ENCODE measurements at places on chromosomes 16 and 17. TPM values are rescaled to one million over a fixed set of nuclear protein-coding genes. Genes with fewer than 3 reads are reported as not detected.

DNA sequence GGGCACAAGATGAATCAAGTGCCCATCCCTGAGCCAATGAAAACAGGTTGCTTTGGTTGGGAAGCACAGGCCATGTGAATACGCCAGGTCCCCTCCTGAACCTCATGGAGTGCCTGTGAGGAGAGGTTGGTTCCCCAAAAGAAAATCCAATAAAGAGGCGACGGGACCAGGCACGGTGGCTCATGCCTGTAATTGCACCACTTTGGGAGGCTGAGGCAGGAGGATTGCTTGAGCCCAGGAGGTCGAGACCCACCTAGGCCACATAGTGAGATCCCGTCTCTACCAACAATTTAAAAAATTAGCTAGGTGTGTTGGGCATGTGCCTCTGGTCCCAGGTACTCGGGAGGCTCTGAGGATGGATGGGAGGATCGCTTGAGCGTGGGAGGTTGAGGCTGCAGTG lies 3.5 kb upstream of the CORO1A start:
- DNase-seq, result no peak

DNA sequence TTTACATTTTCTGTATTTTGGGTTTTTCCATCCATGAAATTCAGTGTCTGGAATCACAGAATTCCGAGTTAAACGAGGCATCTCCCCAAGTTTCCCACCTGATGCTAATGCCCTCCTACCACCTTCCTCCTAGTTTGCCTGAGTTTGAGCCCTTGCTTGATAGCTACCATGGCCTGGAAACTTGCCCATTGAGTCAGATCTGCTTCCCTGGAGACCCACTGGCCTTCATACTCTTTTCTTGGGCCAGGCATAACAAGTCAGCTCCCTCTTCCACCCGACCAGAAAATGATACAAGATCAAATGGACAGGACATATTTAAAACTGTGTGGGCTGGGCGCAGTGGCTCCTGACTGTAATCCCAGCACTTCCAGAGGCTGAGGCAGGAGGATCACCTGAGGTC lies 10.2 kb downstream of the SETD1A start:
- no peak for DNase-seq

- DNase-seq, result no peak
Observed at GRCh38 chr17:72008236-72008876, 112.5 kb upstream of the SOX9 start.

- no peak for DNase-seq
Observed at GRCh38 chr17:61325382-61326073, 74.1 kb upstream of the TBX2 start.

GRCh38 chr16:67165121-67166078 lies 855 bp downstream of the HSF4 start:
- DNase-seq, result no peak

DNA sequence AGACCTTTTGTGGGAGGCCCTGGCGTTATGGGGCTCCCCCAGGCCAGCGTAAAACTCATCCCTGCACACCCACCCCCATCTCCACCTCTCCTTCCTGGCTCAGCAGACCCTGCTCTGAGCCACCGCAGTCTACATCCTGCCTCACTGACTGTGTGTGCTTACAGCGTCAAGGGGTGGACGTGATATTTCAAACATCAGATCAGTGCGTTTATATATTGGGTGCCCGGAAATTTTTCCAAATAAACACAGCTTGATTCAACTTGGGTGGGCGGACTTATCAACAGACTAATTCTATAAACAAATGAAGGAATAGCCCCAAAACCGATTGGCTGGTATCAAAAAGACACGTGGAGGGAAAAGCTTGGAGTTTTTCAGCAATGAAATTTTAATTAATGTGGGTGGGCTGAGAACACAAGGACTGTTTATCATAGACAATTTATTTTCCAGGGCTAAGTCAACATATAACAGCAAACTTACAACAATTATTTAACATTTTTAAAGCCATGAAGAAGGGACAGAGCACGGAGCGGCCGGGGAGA lies at the start of gene FOXL1:
TSS of gene FOXL1 (plus strand) at position 489 of the 539 bp plus-strand sequence. CDS start 175 bp downstream, outside the sequence.
- no peak for DNase-seq

NKD1 gene
- 0.22 TPM for total RNA-seq

ARL17B gene
- 17.4 TPM for total RNA-seq

C1QTNF1 gene
- 38.6 TPM for total RNA-seq

KRT20 gene
- total RNA-seq, result not detected

CLEC10A gene
- 2.3 TPM for total RNA-seq

Data from gastrocnemius medialis (tissue), 4 donors.